Fibroblast of skin of right biceps (primary cell): ENCODE measurements at places on chromosomes 1 and 21.

GRCh38 chr21:28485301-28486022, 507.2 kb downstream of the LTN1 start:
- DNase-seq: peak; percentile 95

- DNase-seq: no peak
Measured at GRCh38 chr1:6588128-6588892, 8.5 kb downstream of the ZBTB48 start.

DNA sequence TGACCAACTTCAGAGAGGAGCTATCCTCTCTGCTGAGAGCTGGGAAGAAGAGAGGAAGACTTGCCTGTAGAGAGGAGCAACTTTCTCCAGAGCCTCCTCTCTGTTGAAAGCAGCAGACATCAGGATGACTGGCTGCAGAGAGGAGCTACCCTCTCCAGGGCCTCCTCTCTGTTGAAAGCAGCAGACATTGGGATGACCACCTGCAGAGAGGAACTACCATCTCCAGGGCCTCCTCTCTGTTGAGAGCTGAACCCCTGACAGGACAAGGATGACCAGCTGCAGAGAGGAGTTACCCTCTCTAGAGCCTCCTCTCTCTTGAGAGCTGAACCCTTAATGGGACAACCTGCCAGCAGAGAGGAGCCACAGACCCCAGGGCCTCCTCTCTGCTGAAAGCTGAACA, 83.0 kb upstream of the GJB5 start:
- DNase-seq: no peak

GRCh38 chr1:201570886-201571624, 32.1 kb downstream of the NAV1 start:
- DNase-seq: no peak

DNA sequence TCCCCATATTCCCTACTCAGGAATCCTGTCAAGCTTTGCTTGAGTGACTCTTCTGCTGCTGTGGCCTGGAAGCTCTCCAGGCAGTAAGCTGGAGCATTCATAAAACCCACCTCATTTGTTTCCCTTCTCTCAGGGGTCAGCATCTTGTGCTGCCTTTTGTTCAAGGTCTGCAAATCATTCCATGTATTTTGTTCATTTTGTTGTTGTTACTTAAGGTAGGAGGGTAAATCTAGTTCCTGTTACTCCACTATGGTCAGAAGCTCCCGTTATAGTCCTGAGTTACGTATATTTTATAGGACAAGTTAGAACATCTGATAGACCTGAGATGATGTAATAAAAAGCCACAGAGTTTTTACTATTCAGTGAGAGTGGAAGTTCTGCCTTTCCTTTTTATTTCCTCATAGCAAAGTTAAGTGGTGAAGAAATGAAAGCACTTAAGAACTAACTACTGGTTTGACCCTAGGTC, 9.9 kb downstream of the SYNJ1 start:
- DNase-seq: peak; percentile 9

GRCh38 chr1:36696261-36696940, 213.7 kb upstream of the CSF3R start:
- no peak for DNase-seq

GRCh38 chr1:215971793-215972441, 404.8 kb downstream of the KCTD3 start:
- DNase-seq: no peak

DNA sequence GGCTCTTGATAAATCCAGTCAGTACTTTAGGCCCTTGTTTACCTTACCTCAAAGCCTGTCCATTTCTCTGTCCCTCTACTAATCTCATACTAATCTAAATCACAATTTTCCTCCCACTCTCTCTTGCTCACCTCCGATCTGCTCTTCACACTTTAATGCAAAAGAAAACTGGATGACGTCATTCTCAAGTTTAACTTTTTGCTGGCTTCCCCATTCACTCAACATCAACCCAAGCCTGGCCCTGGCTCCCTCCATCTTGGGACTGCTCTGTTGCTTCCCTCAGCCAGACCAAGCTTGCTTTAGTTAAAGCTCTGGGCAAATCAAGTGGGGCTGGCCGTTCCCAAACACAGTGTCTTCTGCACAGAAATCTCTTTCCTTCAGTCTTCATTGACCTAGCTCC, 29.7 kb downstream of the COA6 start:
- no peak for DNase-seq

GRCh38 chr1:202193614-202194327, at the start of gene LGR6:
Gene LGR6 (plus strand): TSS chr1:202193799. CDS start chr1:202193990, 191 bp downstream.
- no peak for DNase-seq

GRCh38 chr21:42347601-42348327, 3.0 kb downstream of the TFF2 start:
- DNase-seq: no peak

GRCh38 chr1:174413632-174414031, 34.1 kb upstream of the GPR52 start:
- no peak for DNase-seq

GRCh38 chr1:119323216-119323982, 45.2 kb upstream of the HAO2 start:
- DNase-seq: no peak

- DNase-seq: no peak
Measured at GRCh38 chr1:28193701-28194161, 17.2 kb upstream of the PTAFR start.

- DNase-seq: no peak
Measured at GRCh38 chr1:112231331-112231730, 164.7 kb upstream of the CTTNBP2NL start.

DNA sequence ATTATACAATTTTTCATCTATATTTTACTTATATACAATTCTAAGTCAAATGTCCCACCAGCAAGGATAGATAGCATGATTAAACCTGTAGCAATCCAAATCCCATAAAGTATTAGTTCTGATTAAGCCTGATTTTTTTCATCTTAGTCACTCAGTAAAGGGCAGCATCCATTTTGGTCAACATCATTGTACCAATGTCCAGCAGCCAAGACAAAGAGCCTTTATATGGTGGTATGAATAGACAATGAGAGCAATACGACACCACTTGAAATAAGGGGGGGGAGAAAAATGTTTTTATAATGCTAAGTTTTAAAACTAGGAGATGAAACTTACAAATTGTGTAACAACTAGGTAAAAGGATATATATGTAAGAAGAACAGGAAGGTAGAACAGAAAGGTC, 7.4 kb downstream of the ZNF644 start:
- no peak for DNase-seq

- DNase-seq: no peak
Measured at GRCh38 chr1:86239894-86240293, 83.3 kb upstream of the COL24A1 start.

DNA sequence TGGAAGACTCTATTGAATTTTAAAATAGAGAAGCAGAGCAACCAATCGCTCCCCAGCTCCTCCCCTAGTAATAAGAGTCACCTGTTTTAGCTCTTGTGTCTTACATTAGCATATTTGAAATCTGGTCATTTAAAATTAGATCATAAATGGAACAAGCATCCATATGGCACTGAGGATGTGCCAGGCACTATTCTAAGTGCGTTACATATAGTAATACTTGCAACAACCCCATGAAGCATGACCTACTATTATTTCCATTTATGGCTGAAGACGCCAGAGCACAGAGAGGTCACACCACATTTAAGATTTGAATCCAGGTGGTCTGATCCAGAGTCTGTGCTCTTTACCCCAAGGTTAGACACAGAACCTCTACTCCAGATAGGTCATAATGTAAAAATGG, 82.0 kb upstream of the HIVEP3 start:
- DNase-seq: no peak

GRCh38 chr1:81699234-81699633, 101.5 kb upstream of the ADGRL2 start:
- peak; percentile 72 for DNase-seq

DNA sequence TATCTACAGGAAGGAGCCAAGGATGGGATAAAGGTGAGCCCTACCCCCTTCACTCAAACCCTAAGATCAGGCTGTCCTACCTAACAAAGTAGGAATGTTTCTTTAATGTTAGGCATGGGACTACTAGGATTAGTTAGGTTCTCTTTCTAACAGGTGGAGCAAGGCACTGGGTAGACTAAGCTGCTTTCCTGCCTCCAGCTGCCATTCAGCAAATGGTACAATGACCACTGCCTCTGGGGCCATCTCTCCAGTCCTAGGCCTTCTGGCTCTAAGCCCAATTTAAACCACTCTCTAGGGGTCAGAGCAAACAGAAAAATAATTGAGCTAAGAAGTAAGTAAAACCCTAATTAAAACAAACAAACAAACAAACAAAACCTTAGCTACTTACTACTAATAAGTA, 15.7 kb upstream of the IPO9 start:
- no peak for DNase-seq

- DNase-seq: no peak
Measured at GRCh38 chr1:195898373-195898772, 709.9 kb downstream of the KCNT2 start.

DNA sequence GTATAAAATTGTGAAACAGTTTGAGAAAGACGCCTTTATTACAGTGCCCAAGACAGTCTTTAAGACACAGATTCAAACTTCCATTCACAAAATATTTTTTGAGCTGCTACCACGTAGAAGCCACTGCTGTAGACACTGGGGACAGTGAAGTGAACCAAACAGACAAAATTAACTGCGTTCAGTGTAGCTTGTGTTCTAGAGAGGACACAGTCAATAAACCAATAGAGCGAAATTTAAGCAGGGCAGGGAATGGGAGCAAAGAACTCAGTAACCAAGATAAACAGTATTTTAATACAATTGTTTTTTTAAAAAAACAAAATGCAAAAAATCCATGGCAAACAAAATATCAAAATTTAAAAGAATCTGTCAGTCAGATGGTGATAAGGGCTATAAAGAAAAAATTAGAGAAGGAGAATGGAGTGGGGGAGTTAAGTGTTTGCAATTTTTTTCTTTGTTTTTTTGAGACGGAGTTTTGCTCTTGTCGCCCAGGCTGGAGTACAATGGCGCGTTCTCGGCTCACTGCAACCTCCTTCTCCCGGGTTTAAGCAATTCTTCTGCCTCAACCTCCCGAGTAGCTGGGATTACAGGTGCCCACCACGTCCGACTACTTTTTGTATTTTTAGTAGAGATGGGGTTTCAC, 719 bp upstream of the PARS2 start:
- DNase-seq: no peak

DNA sequence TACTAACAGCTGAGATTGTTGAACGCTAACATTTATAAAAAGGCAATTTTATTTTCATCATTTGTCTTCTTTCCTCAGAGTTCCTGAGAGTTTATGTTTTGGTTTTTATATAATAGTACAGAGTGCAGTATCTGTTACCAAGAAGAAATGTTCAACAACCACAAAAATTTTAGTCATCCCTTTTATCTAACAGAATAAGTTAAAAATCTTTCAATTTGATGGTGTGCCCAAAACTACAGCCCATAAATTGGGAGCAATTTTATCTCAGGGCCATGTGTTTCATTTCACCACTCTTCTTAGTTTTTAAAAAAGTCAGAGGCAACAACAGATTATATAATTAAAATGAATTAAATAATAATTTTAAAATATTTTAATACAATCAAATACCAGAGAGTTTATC, 37.1 kb downstream of the NEXN start:
- peak; percentile 41 for DNase-seq

GRCh38 chr1:191910245-191910644, 248.0 kb upstream of the RGS18 start:
- no peak for DNase-seq

GRCh38 chr1:162908236-162908635, 47.3 kb upstream of the CCDC190 start:
- no peak for DNase-seq

DNA sequence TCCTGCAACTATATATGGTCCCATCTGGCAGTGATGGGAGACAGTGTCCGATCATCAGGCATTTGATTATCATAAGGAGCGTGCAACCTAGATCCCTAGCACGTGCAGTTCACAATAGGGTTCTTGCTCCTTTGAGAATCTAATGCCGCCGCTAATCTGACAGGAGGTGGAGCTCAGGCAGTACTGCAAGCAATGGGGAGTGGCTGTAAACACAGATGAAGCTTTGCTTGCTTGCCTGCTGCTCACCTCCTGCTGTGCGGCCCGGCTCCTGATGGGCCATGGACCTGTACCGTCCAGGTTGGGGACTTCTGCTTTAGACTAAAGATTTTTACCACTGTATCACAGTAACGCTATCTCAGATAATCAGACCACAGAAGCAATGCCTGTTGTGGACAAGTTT, 63.8 kb downstream of the TGFB2 start:
- DNase-seq: no peak

DNA sequence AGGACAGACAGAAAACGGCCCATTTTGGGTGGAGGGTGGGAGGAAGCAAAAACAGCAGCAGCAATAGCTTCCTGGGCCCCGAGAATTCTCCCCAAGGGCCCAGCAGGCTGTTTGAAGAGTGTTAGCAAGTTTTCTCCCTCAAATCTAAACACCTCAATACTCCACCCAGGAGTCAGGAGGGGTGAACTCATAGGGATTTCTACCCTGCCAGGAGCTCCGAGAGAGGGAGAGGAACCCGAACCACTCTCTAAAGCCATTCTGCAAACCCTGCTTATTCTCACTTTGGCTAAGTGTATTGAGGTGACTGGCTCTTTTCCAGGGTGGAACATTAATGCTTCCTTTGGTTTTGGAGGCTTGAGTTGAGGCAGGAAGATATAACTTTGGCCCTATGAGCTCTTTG, 55.6 kb upstream of the PPM1J start:
- no peak for DNase-seq

DNA sequence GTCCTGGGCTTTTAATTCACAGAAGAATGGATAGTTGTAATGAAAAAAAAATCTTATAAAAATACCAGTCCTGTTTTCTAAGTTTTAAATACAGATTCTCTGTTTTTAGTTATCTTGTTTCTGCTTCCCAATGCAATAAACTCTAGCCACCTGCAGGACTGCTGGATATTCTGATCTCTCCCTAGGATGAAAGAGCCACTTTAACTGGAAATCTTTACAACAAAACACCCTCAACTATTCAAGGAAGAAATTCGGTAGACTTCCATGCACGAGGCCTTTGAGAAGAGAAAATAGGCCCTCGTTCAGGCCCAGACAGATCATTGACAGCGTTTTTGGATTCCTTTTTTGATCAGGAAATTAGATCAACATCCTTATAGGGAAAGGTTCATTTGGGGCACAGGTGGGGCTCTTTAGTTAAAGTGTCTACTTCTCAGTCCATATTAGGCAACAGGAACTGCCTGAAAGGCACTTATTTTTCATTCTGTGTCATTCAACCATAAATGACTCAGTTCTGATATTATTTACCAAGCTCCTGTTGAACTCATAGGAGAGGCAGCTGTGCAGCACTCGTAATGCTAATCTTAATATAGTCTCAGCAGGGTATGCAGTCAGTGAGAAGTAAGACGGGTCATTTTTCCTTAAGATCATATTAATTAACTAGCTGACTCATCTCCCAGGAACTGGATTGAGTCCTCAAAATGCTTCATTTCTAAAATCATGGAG, 71.1 kb upstream of the ERRFI1 start:
- DNase-seq: peak; percentile 96
